H1 (cell line): ENCODE measurements at places on chromosomes 7 and 10. TPM values are rescaled to one million over a fixed set of nuclear protein-coding genes. Genes with fewer than 3 reads are reported as not detected.
A peak's percentile ranks its signal among the peaks of the same experiment; 100 is the strongest.

The VAX1 gene
- not detected in 2 replicates for total RNA-seq

The CCDC146 gene
- 0.63 and 2.4 TPM in 2 replicates for total RNA-seq

The NUTM2E gene
- 0.21 and 0.28 TPM in 2 replicates for total RNA-seq

The PDZD7 gene
- total RNA-seq, result 0.88 and 1.1 TPM in 2 replicates

The RTKN2 gene
- 22.1 and 24.6 TPM in 2 replicates for total RNA-seq

The LLCFC1 gene
- total RNA-seq, result not detected in 2 replicates

The CAMK1D gene
- total RNA-seq, result 8.9 and 10.6 TPM in 2 replicates

The GNGT1 gene
- total RNA-seq, result 0.21 and 0.26 TPM in 2 replicates

The BLVRA gene
- total RNA-seq, result 32.9 and 37.1 TPM in 2 replicates

The MYL7 gene
- total RNA-seq, result 3.3 and 3.6 TPM in 2 replicates

The CTTNBP2 gene
- total RNA-seq, result 30.9 and 35.1 TPM in 2 replicates

The ASB10 gene
- total RNA-seq, result not detected in 2 replicates

The ZCWPW1 gene
- 1.4 and 2.7 TPM in 2 replicates for total RNA-seq

The TBL2 gene
- 22.5 and 25.8 TPM in 2 replicates for total RNA-seq

The HACD1 gene
- 30.8 and 32.6 TPM in 2 replicates for total RNA-seq

DNA sequence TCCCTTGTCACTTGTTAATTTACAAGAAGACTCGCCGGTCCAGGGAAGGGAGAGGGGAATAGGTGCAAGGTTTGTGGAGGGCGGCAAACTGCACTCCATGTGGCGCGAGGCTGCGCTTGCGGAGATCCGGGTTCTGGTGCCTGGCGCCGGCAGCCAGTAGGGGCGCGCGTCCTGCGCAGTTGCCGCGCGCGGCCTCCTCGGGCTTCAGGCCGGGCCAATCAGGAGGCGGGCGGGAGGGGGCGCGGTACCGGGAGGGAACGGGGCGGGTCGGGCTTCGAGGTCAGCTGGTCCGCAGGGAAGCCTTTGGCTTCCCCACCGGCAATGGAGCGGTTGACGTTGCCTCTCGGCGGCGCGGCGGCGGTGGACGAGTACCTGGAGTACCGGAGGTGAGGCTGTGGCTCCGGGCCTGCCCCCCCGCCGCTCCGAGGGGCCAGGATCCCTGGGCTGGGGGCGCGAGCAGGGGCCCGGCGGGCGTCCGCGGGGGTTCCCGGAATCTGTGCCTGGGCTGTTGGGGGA lies at the start of gene FAM221A:
FAM221A (plus strand) TSS at position 302 of the 516 bp plus-strand sequence; CDS start at position 322, 20 bp downstream.
- peak; percentile 80 for DNase-seq

- no peak for DNase-seq
Observed at GRCh38 chr10:90418869-90419652, 438.8 kb downstream of the HTR7 start.

- DNase-seq, result peak; percentile 68
Observed at GRCh38 chr10:93437086-93437945, 44.8 kb downstream of the MYOF start.

GRCh38 chr7:55185941-55186609 lies 167.3 kb downstream of the EGFR start:
- peak; percentile 22 for DNase-seq

- DNase-seq, result no peak
Observed at GRCh38 chr10:125169915-125170314, 9.6 kb upstream of the CTBP2 start.

DNA sequence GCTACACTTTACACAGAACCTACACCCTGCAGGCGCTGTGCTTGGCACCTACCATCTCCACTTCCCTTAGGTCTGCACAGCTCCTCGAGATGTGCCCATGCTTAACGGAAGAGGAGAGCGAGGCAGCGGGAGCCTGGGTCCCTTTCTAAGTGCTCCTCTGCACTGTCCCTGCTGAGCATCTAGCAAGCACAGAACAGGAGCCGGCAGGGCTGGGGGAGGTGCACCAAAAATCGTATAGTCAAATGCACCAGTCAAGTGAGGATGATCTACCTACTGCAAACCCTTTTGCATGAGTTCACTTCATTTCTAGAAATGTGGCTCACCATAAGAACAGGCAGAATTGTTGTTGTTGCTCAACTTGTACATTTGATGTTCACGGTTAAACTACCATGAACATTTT lies 267.7 kb downstream of the TNS3 start:
- no peak for DNase-seq

DNA sequence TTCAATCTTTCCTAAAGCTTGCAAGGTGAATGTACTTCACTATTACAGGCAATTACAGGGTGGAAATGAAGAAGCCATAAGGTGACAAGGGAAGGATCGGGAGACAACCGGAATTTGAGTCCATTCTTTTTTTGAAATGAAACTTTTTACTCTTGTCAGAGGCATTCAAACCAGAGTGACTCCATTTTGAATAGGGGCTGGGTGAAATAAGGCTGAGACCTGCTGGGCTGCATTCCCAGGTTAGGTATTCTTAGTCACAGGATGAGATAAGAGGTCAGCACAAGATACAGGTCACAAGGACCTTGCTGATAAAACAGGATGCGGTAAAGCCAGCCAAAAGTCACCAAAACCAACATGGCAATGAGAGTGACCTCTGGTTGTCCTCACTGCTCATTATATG lies 363.3 kb downstream of the TYW1 start:
- no peak for DNase-seq

GRCh38 chr7:29797112-29797944 lies 9.0 kb upstream of the WIPF3 start:
- no peak for DNase-seq

GRCh38 chr10:125010362-125010761 lies 68.4 kb downstream of the ZRANB1 start:
- DNase-seq, result no peak

DNA sequence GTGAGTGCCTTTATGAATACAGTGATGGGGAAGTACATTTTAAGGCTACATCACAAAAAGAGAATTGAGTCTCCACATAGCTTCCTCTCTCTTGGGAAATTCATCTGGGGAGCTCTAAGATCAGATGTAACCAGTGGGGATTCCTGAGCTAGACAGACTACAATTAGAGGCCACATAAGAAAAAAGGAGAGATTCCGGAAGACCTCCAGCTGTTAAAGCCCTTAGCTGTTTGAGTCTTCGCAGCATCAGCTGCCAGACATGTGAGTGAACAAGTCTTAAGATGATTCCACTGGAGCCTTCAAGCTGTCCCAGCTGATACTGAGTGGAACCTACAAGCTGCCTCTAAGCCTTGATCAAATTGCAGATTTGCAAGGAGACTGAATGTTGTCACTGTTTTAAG lies 448.5 kb downstream of the NXPH1 start:
- no peak for DNase-seq

DNA sequence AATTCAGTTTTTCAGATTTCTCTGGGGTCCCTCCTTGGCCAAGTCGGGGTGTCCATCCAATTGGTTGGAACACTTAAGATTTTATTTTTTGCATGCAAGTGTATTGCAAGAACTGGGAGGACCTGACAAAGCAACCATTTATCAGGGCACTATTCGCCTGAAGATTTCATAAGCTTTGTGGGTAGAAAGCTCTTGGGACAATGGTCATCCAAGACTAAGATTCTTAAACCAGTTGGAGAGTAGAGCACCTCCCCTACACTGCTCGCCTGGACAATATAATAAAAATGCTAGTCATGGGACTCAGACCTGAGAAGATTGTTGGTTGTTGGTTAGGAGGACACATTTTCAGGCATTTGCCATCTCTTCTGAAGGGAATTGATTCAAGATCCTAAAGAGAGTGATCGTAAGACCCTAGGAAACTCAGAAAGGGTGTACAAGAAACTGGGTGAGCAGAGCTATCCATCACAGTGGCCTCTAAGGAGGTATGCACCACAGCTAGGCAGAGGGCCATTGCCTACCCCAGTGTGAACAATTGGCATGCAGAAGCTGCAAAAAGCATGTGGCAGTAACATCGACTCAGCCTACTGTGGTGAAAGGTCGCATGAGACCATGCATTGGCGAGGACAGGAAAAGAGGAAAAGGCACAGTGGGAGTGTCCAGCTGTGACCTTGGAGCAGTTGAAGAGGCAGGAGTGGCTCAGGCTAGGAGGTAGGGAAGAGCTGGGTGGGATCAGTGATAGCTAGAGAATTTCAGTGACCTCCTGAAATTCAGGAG lies 1235.3 kb upstream of the AUTS2 start:
- DNase-seq, result no peak

GRCh38 chr10:35336921-35337823 lies 863 bp downstream of the CCNY start:
- peak; percentile 73 for DNase-seq

GRCh38 chr7:20698469-20698868 lies 83.0 kb downstream of the ABCB5 start:
- DNase-seq, result no peak

GRCh38 chr10:124047427-124048152 lies 45.8 kb downstream of the CHST15 start:
- no peak for DNase-seq

DNA sequence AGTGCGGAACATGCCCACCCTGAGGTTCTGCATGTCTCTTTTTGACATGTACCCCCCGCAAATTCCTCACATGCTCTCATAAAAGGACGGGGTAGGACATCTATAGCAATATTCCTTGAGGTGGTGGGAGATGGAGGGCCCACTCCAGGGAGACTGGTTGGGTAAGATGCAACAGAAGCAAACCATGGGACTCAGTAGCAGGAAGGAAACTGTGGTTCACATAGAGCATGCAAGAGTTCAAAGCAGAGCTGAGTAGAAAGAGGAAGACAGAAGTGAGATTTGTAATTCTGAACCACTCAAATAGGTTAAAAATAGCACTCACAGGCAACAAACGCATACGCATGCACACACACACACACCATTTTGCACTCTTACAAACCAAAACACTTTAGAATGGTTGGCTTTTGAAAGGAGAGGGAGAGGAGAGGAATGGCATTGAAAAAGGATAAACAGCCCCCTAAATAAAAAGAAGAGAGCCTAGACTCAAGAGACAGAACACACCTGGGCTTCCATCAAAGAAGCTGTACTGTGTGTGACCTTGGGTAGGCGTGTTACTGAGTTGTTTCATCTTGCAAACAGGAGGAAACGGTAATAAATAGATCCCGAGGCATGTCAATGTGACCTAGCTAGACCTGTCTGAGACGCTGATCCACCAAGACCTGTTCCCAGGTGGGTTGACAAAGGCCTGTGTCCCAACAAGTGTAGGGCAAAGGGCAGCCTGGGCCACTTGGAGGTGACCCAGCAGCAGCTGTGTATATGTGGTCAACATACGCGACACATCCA lies 77.6 kb upstream of the LRRC4 start:
- no peak for DNase-seq

GRCh38 chr7:69020536-69020935 lies 577.7 kb upstream of the AUTS2 start:
- DNase-seq, result no peak

DNA sequence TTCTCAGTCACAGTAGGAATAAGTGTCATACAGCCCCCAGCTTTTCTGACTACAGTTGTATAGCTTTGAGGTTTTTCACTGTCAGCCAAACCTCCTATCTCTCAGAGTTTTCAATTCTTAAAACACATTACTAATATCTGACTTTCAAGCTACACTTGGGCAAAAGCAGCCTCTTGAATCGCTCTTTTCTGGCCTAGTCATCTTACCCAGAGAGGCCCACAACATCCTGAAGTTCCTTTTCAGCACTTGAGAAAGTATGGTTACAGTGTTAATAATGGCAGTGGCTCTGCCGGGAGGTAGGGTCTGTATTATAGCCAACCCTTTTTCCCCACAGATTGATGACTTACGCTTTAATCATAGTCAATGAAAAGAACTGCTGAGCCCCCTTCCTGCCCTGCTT lies 181.0 kb downstream of the LRRC4 start:
- no peak for DNase-seq

DNA sequence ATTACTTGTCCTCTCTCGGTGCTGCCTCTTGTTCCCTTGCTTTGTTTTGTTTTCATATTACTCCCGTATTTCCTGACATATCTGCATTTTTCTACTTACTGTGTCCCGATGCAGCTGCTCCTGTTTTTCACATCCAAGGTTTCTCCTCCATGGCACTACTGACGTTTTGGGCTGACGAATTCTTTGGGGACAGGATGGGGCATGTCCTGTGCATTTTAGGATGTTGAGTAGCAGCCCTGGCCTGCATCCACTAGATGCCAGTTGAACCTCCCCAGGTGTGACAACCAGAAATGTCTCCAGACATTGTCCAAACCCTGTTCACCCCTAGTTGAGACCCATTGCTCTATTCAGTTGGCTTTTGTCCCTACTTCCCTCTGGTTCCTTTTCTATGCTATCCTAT lies 12.4 kb downstream of the ZNF789 start:
- DNase-seq, result no peak

- no peak for DNase-seq
Observed at GRCh38 chr7:106369352-106369751, 84.6 kb upstream of the NAMPT start.

DNA sequence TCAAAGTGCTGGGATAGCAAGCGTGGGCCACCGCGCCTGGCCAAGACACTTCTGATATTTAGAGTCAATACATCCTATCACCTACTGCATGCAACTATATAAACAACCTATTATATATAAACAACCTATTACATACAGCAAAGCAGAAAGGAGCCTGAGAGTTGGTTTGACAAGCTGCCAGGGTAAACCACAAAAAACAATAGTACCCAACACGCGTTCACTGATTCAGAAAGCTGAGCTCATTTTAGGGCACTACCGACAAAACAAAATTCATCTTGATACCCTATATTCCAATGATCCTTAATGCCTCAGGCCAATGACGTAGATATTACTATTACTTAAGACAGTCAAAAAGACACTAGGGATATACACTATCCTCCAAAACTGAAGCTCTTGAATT lies 16.2 kb downstream of the MALSU1 start:
- DNase-seq, result no peak

DNA sequence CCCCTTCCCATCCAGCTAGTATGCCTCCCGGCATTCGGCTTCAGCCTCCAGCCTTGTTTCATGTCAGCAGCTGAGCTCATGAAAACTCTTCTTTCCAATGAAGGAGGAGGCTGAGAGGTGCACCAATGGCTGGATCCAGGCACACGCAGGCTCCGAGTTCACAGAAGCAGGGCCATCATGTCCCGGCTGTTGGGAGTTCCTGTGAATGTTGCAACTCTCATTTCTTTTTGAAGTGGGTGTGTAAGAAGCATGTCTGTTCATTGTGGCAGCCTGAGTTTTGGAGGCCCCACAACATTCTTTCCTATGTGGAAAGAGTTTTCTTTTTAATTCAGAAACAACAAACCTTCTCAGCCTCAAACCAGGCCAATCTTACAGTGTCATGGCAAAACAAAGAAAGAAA lies 89.7 kb downstream of the PTPRE start:
- no peak for DNase-seq

DNA sequence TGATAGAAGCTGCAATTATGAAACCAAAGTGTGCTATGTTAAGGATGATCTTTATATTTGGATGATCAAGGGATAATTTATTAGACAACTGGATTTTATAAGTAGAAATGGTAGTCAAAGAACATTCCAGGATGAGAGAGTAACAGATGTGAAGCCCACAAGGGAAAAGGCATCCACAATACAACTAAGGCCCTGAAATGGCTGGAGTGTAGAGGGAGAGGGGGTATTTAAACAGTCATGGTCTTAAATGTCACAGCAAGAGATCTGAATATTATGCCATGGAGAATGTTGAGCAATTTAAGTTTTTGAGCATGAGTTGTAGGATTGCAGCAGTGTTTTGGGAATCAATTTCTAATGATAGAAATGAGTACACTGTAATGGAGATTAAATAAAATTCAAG lies 282.3 kb upstream of the DKK1 start:
- DNase-seq, result no peak

- no peak for DNase-seq
Observed at GRCh38 chr10:124742413-124743190, 1.6 kb downstream of the FAM53B start.
